PC-3 (cell line): ENCODE measurements at places on chromosomes 4 and X. TPM values are rescaled to one million over a fixed set of nuclear protein-coding genes. Genes with fewer than 3 reads are reported as not detected.

DNA sequence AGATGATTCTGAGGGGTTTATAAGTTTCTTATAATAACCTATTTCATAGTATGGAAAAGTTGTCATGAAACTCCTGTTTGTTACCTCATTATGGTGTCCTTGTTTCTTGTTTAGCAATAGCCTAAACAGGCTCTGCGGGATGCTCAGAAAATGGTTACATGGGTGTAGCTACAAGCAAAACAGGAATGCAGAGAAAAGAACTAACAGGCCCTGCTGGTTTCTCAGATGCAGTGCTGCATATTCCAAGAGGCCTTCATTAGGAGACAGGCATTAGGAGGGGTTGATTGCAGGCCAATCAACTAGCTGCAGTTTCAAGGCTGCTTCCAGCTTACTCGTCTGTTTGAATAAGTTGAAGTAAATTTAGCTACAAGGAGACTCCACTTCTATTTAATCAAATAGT lies 37.6 kb upstream of the HPGD start:
- no peaks in the 10 kb centered on the region for H3K27me3 ChIP-seq
- H3K27ac ChIP-seq, result no peak overlapping the region
- H3K4me1 ChIP-seq, result no peaks in the 10 kb centered on the region; the same call in 1 of the 2 replicates
- H3K4me3 ChIP-seq, result no peak overlapping the region
- DNase-seq, result no peak

CXCL1 gene
- 239 and 267 TPM in 2 replicates for total RNA-seq

DNA sequence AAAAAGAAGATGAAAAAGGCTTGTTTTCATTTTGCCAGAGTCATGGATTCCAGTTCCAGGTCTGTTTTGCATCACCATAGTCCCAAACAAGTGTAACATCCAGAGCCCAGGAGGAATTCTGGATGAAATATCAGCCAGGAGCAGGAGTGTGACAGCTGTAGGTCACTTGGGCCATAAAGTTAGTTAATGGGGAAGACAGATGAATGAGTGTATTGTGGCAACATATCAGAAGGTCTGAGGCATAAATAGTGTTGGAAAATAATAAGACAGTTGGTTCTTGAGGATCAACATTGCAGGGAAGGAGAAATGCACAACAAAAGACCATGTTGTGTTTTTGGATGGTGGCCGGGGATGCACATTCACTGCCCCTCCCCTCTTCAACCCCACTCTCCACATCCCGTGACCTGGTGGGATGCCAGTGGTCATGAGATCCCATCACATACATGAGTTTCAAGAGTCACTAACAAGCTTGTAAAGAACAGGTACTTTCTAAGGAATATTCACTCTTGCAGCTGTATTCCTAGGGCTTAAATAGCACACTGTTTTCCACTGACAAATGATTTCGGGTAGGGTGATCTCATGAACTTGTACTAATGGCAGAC lies 83.1 kb upstream of the IGFBP7 start:
- H3K27me3 ChIP-seq, result no peaks in the 10 kb centered on the region
- no peaks in the 10 kb centered on the region for H3K36me3 ChIP-seq

CTAG1A gene
- not detected in 2 replicates for total RNA-seq

SCRG1 gene
- total RNA-seq, result not detected in 2 replicates

TRMT44 gene
- total RNA-seq, result 13.3 and 15.3 TPM in 2 replicates
